ENCODE measurements at places on chromosomes 3 and 15. TPM values are rescaled to one million over a fixed set of nuclear protein-coding genes. Genes with fewer than 3 reads are reported as not detected.
A peak's percentile ranks its signal among the peaks of the same experiment; 100 is the strongest.

- no peak for DNase-seq
Measured at GRCh38 chr3:170699158-170700053, 113.5 kb upstream of the SLC7A14 start.

Gene CFAP161
- not detected for total RNA-seq

Gene CFAP100
- total RNA-seq: not detected

DNA sequence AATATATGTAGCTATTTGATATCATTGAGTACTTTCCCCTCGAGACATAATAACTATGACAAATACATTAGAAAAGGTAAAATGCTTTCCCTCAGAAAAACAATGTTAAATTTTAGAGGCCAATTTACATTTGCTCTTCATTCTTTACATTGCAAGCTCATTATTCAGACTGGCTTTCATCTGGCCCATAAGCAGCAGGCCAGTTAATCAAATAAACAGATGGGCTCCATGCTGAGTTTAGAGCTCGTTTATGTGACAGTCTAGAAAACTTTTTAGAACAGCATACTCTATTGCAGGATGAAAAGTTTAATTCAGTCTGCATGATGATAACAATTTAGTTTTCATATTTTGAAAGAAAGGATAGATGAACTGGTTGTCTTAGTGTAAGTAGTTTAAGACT, 150.6 kb downstream of the DUT start:
- no peak for DNase-seq

Gene DPPA4
- total RNA-seq: not detected

DNA sequence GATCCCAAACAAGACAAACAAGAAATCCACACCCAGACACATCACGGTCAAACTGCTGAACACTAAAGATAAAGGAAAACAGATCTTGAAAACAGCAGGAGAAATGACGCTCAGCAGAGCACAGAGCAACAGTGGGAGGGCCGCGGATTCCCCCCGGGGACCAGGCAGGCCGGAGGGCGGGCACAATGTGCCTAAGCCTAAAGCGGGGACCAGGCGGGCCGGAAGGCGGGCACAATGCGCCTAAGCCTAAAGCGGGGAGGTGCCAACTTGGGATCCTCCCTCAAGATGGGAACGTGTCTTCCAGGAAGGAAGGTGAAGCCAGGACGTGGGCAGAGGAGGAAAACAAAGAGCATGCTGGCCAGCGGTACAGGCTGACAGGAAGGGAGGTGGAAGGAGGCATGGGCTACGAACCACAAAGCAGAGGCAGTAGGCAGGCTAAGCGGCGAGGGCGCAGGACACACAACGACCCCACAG, 31.1 kb downstream of the CYFIP1 start:
- DNase-seq: peak; percentile 56

DNA sequence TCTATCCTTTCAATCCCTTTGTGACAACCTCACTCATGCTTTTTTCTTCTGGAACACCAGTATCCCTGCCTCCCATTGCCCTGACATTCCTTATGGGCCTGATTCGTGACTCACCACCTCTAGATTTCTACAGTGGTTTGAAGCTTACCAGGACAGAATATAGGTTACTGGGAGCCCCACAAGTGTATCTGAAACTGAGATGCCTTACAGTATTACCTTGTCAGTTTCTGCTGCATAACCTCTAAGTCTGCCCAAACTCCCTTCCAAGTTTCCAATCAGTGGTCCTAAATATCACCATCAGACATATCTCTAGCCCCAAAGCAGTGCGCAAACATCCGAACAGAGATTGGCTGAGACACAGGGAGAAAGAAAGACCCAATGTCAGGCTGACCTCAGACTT, 5.6 kb downstream of the CPB1 start:
- DNase-seq: no peak

Gene LINGO1
- total RNA-seq: 1.2 TPM

Gene TYRO3
- 2.0 TPM for total RNA-seq

- DNase-seq: peak; percentile 43
Measured at GRCh38 chr15:75203017-75203907, 1.6 kb downstream of the C15orf39 start.

Gene ZNF501
- total RNA-seq: 2.6 TPM

DNA sequence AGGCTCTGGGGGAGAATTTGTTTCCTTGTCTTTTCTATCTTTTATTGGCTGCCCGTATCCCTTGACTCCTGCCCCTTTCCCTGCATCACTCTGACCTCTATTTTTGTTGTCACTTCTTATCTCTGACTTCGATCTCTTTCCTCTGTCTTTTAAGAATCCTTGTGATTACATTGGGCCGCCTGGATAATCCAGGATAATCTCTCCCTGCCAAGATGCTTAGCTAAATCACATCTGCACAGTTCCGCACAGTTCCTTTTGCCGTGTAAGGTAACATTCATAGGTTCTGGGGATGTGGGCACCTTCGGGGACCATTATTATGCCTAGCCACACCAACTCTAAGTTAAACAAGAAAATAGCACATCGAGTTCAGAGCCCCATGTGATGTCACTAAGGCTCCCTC, 103.0 kb upstream of the DPPA4 start:
- DNase-seq: no peak

Gene DPPA2
- not detected for total RNA-seq

DNA sequence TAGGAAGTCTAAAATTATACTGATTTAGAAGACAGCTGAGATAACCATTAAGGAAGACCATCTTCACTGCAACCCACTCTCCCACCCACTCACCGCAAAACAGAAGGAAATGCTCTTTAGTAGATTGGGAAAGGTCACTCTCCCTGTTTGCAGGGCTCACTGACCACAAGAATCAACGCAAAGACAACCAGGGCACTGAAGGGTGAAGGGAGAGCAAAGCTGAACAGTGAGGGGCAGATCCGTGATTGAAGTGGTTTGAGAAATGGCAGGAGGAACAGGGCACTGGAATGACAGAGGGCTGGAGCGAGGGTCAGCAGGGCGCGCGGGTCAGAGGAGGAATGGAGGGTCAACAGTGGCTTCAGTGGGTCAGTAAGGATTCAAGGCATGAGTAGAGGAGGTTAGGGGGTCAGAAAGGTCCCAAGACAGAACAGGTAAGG, 520 bp downstream of the MESD start:
- DNase-seq: no peak

DNA sequence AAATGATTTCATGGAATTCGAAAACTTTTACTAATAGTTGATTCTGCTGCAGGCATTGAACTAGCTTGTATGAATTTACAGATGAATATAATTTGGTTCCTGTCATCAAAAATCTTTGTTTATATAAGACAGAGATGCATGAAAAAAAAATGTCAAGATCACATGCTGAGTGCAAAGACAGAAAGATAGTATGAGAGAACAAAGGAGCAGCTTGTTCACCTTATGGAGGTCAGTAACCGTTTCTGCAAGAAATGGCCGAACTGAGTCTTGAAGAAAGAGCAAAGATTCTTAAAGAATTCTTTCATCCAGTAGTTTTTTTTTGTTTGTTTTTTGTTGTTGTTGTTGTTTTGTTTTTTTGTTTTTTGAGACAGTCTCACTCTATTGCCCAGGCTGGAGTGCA, 450.6 kb downstream of the TUSC7 start:
- no peak for DNase-seq

GRCh38 chr3:60081381-60082095, 1031.7 kb upstream of the CFAP20DC start:
- DNase-seq: no peak

- no peak for DNase-seq
Measured at GRCh38 chr15:39415634-39416033, 165.2 kb upstream of the THBS1 start.

Gene DENND4A
- total RNA-seq: 17.7 TPM

GRCh38 chr15:73125219-73125618, 73.0 kb downstream of the NEO1 start:
- DNase-seq: no peak

- DNase-seq: no peak
Measured at GRCh38 chr15:62428259-62428658, 263.2 kb upstream of the C2CD4B start.

DNA sequence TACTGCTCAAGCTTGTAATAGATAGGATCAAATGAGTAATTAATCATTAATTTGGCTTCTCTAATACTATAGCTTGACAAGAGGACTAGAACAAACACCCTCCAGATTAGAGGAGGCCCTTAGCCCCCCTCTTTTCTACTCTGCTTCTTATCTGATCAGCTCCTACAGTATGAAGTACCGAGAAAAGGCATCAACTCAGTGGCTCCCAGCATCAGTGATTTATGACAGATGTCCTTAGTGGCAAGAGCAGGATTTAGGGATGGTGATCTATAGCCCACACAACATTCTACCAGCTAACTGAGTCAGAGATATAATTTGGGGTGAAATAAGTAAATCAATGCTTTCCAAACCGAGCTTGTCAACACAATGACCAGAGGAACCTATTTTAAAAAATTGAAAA, 541.1 kb downstream of the NLGN1 start:
- no peak for DNase-seq

DNA sequence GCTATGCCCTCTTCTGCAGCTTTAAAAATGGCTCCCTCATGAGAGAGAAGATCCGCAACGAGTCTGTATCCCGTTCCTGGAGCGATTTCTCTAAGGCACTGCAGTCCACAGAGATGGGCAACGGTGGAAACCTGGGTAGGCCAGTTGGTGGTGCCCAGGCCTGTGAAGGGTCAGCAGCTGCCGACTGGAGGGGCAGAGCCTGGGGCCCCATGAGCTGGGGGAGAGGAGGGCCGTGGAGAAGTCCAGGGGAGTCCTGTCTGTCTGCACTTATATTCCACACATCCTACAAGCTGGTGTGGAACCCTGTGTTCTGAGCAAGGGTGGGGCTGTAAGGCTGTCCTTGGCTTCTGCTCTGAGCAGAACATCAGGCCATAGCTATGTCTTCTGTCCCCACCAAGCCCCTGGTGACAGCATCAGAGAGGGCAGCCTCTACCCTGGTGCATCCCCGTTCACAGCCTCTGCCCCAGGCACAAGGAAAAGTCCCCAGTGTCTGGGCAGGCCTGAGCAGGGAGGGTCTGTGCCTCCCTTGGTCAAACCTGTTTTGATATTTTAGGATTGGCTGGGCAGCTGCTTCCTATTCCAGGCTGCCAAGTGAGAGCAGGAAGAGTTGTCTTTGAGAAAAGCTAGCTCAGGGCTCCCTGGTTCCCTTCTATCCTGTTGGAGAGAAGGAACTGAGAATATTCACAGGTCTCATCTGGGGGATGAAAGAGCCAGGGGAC, 29.7 kb downstream of the XYLB start:
- no peak for DNase-seq

DNA sequence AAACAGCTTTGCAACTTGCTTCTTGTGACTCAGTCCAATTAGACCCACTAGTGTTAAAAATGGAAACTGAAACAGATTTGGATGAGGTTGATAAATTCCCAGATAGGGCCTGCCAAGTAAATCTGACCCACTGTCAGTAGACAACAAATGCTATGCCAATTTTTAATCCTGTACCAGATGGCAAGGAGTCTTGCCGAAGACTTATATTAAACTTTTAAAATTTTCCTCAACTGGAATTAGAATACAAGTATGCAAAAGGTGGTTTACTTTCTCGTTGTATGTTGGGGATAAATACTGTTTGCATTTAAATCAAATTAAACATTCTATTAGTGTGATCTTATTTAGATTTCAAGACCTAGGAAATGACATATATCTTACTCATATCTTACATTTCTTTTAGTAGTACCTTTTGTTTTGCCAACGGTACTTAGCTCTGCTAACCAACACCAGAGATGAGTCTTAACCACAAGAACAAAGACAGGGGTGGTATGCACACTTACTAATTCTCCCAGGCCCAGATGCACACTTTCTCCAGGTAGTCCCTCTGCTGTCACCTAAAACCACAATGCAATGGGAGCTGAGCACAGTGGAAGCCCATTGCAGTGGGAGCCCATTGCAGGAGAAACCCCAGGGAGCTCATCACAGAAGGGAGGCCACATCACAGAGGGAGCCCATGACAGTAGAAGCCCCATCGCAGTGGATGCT, 77.8 kb downstream of the WWTR1 start:
- DNase-seq: no peak

Gene DNAH12
- 0.09 TPM for total RNA-seq

Gene FANCI
- 17.3 TPM for total RNA-seq

DNA sequence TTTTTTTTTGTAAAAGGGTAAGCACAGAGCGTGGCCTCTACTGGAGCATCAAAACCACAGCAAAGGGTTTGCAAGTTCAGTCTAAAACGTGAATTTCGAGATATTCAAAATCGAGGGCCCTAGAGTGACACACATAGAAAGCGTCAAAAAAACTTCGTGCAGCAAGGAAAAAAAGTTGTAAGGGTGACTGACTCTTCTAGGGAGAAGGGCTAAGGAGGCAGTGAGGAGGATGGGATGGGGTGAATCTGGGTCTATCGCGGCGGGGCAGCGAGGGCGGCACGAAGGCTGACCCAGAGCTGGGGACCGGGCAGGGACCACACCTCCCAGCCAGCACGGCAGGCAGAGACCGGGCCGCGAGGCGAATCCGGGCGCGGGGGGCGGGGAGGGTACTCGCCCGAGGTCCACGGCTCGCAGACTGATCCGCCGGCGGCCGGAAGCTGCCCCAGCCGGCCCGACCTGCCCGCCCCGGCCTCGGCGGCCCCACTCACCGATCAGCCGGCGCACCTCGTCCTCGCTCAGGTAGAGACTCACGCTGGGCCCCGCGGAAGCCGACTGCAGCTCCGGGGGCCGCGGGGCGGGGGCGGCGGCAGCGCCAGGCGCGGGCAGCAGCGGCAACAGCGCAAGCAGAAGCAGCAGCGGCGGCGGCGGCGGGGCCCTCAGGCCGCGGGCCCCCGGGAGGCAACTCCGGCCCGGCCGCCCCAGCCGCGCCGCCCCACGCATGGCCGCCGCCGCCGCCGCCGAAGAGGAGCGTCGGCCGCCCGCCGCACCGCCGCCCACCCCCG, 533 bp downstream of the RYK start:
- DNase-seq: peak; percentile 60

- no peak for DNase-seq
Measured at GRCh38 chr3:197085137-197085536, 55.5 kb upstream of the MELTF start.

Gene GOLGA8S
- total RNA-seq: 0.17 TPM

Gene IP6K2
- total RNA-seq: 128 TPM

DNA sequence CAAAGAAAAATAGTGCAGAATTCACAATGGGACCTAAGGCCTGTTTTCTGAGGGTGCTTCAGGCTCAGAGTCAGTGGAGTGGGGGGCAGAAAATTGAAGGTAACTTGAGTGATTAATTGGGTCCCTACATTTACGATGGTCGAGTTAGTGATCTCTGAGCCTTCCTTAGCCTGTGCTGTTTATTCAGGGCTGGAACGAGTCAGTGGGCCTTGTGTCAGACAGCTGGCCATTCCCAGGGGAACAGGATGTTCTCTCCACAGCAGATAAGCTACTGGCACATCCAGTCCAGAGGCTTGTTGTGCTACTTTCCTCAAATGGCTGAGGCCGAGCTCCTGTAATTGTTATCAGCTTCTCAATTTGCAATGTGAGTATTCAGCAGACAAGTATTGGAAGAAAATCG, 29.2 kb upstream of the CNTN3 start:
- DNase-seq: peak; percentile 36

GRCh38 chr15:74725845-74726773, 781 bp upstream of the CYP1A1 start:
- DNase-seq: peak; percentile 43

DNA sequence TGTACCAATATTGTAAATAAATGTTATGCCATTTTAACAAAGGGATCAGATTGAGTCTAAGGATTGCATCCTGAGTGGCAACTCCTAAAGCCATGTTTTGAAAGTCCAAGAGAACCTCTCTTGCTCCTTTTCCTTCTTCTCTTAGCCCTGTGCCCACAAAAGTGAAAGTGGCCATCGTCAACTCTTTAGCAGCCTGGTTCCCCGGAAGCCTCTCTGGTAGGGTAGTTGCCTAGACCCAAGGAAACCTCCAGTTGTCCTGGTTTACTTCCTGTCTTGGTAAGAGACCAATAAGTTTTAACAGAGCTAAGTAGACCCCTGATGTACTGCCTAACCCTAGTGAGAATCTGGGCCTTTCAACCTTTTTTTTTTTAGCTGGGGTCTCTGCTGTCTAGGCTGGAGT, 10.2 kb upstream of the ITPKA start:
- no peak for DNase-seq

Data from left colon (tissue), 2 donors.